ENCODE measurements at places on chromosomes 16 and 17.

GRCh38 chr16:1458336-1458976 is 14.1 kb upstream of the CCDC154 start:
- no peak for ATAC-seq

DNA sequence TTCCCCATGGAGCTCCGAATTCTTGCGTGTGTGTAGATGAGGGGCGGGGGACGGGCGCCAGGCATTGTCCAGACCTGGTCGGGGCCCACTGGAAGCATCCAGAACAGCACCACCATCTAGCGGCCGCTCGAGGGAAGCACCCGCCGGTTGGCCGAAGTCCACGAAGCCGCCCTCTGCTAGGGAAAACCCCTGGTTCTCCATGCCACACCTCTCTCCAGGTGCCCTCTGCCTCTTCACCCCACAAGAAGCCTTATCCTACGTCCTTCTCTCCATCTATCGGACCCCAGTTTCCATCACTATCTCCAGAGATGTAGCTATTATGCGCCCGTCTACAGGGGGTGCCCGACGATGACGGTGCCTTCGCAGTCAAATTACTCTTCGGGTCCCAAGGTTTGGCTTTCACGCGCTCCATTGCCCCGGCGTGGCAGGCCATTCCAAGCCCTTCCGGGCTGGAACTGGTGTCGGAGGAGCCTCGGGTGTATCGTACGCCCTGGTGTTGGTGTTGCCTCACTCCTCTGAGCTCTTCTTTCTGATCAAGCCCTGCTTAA is 617 bp upstream of the SENP3 start:
- peak; percentile 80 for ATAC-seq

GRCh38 chr16:77549876-77550275 is 115.0 kb upstream of the ADAMTS18 start:
- no peak for ATAC-seq

- ATAC-seq = no peak
Measured at GRCh38 chr17:72852277-72852938, 240.1 kb downstream of the SLC39A11 start.

- ATAC-seq = no peak
Measured at GRCh38 chr17:28125526-28126378, 83.3 kb downstream of the NLK start.

GRCh38 chr17:7997186-7997585 is 5.2 kb upstream of the GUCY2D start:
- peak; percentile 59 for ATAC-seq

DNA sequence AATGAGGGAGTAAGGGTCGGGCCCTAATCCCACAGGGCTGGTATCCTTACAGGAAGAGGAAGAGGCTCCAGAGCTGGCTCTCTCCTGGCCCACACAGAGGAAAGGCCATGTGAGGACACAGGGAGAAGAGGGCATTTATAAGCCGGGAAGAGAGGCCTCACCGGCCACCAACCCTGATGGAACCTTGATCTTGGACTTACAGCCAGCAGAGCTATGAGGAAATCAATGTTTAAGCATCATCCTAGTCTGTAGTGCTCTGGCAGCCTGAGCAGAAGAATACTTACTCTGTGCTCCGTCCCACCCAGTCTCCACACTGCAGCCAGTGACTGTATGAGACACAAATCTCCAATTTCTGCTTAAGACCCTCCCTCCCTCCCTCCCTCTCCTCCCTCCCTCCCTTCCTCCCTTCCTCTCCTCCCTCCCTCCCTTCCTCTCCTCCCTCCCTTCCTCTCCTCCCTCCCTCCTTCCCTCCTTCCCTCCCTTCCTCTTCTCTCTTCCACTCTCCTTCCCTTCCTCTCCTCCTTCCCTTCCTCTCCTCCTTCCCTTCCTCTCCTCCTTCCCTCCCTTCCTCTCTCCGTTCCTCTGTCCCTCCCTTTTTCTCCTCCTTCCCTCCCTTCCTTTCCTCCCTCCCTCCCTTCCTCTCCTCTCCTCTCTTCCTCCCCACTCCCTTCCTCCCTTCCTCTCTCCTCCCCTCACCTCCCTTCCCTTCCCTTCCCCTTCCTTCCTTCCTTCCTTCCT is 8.9 kb upstream of the TMEM220 start:
- no peak for ATAC-seq

- ATAC-seq = no peak
Measured at GRCh38 chr17:78144147-78144719, 2.0 kb upstream of the C17orf99 start.

- ATAC-seq = no peak
Measured at GRCh38 chr17:72376526-72377345, 255.9 kb downstream of the SOX9 start.

GRCh38 chr17:16425202-16425601 is 9.8 kb downstream of the TRPV2 start:
- no peak for ATAC-seq

DNA sequence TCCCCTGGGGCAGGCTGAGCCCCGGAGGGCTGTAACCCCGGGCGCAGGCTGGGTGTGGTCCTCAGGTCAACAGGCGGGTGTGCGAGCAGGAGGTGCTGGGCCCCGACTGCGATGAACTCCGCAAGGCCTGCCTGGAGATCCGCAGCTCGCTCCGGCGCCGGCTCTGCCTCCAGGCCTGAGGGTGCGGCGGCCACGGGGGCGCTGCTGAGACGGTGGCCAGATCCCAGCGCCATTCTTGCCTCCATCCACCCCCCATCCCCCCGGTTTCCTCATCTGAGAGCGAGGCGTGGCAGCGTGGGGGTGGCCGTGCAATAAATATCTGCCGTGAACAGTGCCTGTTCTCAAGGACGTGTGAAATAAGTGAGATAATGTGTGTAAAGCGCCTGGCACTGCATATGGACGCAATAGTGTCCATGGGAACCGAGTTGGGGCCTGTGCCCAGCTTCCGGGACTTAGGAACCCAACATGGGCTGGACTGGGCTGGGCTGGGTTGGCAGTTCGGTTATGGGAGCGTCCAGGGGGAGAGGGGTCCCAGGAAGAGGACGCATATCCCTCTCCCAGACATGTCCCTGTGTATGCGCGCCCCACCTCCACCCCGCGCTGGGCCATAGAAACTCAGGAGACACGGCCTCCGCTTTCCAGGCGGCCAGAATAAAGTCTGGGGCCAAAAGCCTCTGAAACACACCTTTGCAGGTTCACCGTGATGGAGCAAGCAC is 15.0 kb downstream of the ZNF213 start:
- ATAC-seq = peak; percentile 34

DNA sequence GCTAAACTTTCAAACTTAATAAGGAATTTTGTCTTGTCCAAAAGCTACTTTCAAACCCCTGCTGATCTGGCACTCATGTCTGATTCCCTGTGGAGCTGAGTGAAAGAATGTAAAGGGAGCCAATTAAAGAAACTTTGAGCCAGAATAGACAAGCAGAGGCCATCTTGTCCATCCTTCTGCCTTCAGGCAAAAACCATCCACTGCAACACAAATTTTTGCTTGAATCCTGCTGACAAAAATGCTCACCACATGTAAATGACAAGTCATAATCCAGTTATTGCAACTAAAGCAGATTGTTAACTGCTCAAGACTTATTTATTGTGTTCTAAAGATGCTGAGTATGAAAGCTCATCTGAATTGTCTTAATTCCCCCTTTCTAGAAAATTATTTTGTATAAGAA is 124.0 kb upstream of the HLF start:
- no peak for ATAC-seq

DNA sequence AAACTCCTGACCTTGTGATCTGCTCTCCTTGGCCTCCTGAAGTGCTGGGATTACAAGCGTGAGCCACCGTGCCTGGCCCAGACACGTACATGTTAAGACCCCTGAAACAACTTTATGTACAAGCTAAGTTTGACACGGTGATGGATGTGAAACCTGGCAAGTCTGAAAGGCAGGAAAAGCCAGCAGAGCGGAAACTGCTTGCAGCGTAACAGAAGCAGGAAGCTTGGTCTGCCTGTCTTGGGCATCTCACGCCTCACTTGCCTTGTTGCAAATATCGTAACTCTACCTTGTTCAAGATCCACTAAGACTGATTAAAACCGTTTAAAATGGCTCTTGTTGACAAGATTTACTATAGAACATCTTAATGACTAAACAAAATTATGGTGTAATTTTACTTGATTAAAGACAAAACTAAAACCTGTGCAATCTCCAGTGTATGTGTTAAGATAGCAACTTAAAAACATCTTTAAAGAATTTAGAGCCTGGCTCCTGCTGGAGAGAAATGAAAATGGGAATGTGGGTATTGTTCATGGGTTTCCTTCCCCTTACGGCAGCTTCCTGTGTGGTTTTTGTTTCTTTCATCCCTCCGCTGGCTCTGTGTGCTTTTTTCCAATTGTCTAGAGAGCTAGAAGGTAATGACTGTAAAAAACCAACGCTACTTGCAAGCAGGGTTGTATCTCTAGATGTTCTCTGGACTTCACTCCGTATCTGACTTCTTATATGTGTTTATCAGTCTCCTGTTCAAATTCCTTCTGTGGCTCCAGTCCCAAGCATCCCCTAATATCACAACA is 477.6 kb downstream of the XYLT1 start:
- no peak for ATAC-seq

DNA sequence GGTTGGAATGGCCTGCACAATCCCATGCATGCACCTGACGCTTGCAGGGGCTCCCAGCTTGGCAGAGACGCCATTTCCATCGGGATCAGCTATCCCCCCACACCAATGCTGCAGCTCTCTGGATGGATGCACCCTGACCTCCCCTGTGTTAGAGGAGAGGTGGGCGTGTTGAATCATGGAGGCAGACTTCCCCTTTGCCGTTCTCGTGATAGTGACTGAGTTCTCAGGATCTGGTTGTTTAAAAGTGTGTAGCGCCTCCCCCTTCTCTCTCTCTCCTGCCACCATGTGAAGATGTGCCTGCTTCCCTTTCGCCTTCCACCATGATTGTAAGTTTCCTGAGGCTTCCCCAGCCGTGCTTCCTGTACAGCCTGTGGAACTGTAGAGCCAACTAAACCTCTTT is 17.8 kb upstream of the KCNH6 start:
- no peak for ATAC-seq

DNA sequence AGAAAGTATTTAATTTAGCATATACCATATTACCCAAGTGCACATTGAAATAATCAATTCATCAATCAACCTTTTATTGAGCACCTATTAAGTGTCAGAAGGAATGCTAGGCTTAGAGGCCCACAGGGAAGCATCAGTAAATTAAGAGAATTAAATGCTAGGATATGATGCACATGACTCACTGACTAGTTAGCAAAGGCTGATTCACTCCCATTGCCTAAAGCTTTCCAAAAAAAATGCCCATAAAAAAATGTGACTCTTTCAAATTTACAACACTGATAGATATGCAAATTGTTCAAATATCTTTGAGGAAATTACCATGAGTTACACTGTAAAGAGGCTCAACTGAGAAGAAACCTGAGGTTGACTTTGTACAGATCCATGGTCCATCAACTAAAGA is 883.3 kb downstream of the CDH11 start:
- ATAC-seq = no peak

DNA sequence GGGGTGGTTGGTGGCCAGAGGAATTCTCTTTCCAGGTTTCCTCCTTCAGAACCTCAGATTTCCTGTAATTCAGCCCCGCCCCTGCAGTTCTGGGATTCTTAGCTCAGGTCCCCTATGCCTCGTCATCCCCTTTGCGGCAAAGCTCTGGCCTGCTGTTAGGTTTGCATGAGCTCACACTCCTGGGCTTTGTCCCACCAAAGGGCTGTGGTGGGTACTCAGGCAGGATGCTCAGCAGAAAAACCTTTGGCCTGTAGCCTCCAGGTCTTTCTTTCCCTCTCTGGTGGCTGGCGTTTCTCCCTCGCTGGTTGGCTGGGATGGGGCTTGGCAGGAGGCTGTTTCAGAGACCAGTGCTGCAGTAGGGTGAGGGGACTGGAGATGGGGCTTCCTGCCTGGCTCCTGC is 9.6 kb upstream of the PLEKHG4 start:
- no peak for ATAC-seq

DNA sequence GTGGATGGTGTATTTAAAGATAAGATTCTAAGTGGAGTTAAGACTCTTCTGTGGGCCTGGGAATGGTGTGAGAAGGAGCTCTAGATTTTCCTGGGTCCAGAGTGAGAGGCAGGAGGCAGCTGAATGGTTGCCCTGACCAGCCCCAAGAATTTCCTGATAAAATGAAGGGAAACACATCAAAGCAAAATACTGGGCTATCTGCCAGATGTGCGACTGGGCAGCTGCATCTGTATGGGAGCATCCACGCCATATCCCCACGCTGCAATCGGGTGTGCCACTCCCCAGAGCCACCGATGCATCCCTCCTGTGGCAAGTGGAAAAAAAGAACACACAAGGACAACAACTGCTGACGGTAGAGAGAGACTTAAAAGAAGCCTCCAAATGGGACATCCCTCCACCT is 84.3 kb upstream of the COX10 start:
- no peak for ATAC-seq

DNA sequence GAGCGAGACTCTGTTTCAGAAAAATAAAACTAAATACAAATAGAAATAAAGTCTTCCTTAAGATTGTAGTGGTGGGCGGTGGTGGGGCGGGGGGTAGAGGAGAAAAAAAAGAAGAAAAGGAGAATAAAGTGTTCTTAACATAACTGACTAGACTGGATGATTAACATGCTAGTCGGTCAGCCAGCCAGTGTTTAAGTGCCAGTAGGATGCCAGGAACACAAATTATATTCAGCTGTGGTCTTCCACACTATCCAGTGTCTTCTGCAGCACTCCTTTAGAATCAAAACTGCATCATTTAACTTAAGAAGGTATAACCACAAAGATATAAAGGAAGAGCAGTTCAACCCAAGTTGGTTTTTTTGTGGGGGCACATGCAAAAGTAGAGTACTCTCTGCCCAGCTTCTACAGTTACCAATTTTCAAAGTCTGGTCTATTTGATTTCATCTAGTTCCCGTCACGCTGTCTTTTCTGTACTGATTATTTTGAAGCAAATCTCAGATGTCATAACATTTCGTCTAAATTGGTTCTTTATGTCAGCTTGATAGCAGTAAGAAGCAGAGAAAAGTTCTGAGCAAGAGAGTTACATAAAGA is 15.8 kb downstream of the HEATR3 start:
- ATAC-seq = no peak

GRCh38 chr16:49439676-49440075 is 66.1 kb downstream of the C16orf78 start:
- ATAC-seq = no peak

DNA sequence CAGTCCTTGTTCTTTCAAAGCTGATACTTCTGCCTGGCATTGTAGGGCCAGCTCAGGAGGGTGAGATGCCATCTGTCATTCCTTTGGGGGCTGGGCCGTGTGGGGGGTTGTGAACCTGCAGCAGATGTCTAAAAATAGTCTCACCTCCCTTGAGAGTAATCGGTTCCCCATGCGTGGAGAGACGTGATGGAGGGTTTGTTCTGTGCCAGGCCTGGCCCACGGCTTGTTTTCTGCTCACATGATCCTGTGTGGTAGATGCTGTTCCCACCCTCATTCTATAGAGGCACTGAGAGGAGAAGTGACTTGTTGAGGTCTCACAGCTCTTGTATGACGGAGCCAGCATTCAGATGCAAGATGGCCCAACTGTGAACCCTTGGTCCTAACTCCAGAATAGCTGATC is 4.6 kb downstream of the IRF8 start:
- ATAC-seq = peak; percentile 53

DNA sequence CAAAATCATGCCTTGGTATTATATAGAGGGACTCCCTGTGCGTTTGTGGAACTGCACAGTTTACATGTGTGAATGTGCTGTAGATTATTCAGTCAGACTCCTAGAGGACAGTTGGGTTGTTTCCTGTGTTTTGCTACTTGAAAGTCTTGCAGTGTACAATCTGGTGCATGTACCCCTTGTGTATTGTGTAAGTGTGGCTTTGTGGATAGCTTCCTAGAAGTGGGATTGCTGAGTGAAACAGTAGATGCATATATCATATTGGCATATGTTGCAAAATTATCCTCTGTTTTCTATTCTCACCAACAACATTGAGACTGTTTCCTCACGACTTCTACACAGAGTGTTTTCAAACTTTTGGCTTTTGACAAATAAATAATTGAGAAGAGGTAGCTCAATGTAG is 263.7 kb downstream of the MAP2K6 start:
- ATAC-seq = no peak

- no peak for ATAC-seq
Measured at GRCh38 chr16:86609115-86609514, 30.8 kb downstream of the FOXL1 start.
